ENCODE measurements at places on chromosomes 11 and 22. TPM values are rescaled to one million over a fixed set of nuclear protein-coding genes. Genes with fewer than 3 reads are reported as not detected.

The HSD17B12 gene
- 96.5 TPM for total RNA-seq

GRCh38 chr11:28743061-28743550 is 634.9 kb downstream of the METTL15 start:
- H3K27me3 ChIP-seq, result no peaks in the 10 kb centered on the region
- H3K4me3 ChIP-seq, result no peak overlapping the region
- peaks cover 45% of the 10 kb centered on the region for H3K4me1 ChIP-seq
- peak overlapping the region; percentile 70 for H3K27ac ChIP-seq
- no peaks in the 10 kb centered on the region for H3K36me3 ChIP-seq

DNA sequence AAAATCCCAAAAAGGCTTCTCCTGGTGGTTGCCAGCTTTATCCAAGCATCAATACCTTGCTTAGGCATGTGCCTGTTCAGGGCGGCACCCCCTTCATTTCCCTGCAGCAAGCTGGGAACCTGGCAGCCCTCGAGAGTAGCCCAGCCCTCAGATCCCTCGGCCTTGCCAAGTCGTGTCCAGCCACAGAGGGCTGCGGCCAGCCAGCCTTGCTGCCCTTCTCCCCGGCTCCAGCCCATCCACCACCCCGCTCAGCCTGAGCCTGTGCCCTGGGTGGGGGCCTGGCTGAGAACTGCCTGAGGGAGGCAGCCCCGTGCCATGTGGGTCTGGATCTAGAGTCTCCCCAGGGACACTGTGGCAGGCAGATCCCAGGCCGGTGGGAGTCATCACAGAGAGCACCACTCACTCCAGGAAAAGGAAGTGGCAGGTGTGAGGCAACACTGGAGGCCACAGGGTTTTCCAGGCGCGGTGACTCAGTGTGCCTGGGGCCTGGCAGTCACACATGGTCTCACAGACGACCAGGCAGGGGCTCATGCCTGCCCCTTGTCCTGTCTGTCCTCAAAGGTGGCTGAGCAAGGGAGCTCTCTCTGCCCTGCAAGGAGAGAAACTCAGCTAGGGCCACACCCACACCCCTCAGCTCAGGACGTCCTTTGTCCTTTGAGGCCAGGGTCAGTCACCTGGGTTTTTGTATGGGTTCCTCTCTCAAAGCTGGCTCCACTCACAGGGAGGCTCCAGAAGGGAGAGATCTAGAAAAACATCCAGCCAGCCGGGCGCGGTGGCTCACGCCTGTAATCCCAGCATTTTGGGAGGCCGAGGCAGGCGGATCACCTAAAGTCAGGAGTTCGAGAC is 12.2 kb upstream of the CDC42BPG start:
- peak overlapping the region; percentile 74 for H3K27ac ChIP-seq
- H3K27me3 ChIP-seq, result no peaks in the 10 kb centered on the region
- peaks cover 37% of the 10 kb centered on the region for H3K4me1 ChIP-seq
- peak; percentile 86 for DNase-seq

GRCh38 chr22:42074132-42074811 is at the start of gene PHETA2:
PHETA2 (plus strand) TSS chr22:42074248; CDS start chr22:42077294, 3,046 bp downstream.
- peak; percentile 49 for DNase-seq
- peak within 1 kb of the TSS; percentile 83 for H3K27ac ChIP-seq
- peak within 1 kb of the TSS; percentile 50 for H3K4me3 ChIP-seq
- H3K4me1 ChIP-seq, result peaks cover 28% of the 10 kb centered on the region
- peaks cover 12% of the 10 kb centered on the region for H3K36me3 ChIP-seq

GRCh38 chr11:67463186-67463585 is 5.9 kb downstream of the TMEM134 start:
- no peaks in the 10 kb centered on the region for H3K27me3 ChIP-seq
- H3K4me1 ChIP-seq, result peaks cover 14% of the 10 kb centered on the region
- no peak for DNase-seq
- H3K36me3 ChIP-seq, result no peaks in the 10 kb centered on the region

DNA sequence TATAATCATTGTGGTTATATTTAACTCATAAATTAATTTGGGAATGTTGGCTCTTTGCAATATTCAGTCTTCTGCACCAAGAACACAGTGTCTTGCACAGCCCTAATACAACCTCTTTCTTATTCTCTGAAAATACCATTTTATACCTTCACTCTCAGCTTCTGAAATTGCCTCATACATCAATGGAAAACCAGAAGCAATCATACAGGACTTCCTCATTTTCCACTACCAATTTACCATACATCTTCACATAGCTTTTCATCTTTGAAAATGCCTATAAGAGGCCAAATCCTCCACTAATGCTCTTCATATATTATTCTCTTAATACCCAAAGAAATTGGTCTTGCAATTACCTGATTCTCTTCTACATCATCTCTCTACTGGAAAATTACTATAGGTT is 4.3 kb upstream of the OR2AG1 start:
- no peaks in the 10 kb centered on the region for H3K27me3 ChIP-seq
- H3K27ac ChIP-seq, result no peak overlapping the region
- no peaks in the 10 kb centered on the region for H3K4me1 ChIP-seq
- no peak for DNase-seq
- no peak overlapping the region for H3K4me3 ChIP-seq

DNA sequence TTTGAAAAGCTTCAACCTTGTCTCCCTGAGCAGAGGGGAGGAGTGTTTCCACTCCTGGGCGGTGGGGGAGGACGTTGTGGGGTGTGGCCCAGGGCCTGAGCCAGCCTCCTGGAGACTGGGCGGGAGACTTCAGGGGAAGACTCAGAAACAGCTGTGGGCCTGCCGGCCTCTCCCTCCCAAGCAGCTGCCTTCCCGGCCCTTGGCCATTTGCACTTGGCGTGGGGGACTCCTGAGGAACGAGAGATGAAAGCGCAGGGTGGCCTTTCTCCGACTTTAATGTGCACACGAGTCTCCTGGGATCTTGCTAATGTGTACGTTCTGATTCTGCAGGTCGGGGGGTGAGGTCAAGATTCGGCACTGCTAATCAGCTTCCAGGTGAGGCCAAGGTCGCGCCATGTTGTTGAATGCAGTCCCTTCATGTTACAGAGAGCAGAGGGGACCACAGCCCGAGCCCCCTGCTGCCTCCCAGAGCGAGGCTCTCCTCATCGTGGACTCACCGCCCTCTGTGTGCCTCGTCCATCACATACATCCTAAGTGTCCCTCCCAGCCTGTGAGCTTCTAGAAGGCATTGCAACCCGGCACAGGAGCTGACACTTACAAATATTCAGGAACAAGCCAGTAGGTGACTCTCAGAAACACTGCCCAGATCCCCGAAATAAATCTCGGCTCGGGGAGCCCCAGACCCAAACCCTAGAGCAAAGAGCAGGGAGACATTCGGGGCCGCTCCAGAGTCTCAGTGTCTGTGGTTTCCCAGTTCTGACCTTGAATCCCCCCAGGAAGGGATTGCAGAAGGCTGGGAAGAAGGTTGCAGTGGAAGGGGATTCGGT is 7.7 kb downstream of the LIF start:
- H3K27ac ChIP-seq, result no peak overlapping the region
- H3K27me3 ChIP-seq, result peaks cover 15% of the 10 kb centered on the region
- no peaks in the 10 kb centered on the region for H3K36me3 ChIP-seq
- no peak overlapping the region for H3K4me3 ChIP-seq
- no peak for DNase-seq
- H3K4me1 ChIP-seq, result no peaks in the 10 kb centered on the region

DNA sequence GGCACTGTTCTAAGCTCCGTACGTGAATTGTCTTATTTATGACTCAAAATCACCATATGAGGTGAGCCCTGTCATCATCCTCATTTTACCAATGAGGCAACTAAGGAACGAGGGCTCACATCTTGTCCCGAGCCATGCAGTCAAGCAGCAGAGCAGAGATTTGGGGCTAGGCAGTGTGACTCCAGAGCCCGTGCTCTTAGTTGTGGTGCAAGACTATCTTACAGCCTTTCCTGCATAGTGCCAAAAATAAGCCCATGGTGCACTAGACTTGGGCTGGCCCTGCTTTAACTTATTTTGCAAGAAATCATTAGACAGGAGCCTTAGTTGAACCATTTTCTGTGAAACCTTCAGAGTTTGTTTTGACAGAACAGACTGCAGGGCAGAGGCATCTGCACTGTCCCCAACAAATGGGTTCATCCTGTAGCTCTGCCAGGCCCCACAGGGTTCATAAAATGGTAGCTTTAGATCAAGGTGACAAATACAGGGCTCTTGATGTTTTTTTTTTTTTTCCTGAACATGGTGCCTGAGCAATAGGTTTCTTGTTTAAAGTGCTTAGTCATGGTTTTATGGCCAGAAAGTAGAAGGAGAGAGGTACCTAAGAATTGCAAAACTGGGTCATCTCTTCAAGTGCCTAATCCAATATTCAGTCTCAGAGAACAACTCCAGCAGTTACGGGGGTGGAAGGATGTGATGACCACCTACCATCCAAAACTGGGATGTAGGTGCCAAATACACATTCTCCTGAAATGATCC is 56.6 kb downstream of the BMAL1 start:
- peaks cover 23% of the 10 kb centered on the region for H3K4me1 ChIP-seq
- no peaks in the 10 kb centered on the region for H3K27me3 ChIP-seq
- no peak for DNase-seq
- no peak overlapping the region for H3K27ac ChIP-seq

DNA sequence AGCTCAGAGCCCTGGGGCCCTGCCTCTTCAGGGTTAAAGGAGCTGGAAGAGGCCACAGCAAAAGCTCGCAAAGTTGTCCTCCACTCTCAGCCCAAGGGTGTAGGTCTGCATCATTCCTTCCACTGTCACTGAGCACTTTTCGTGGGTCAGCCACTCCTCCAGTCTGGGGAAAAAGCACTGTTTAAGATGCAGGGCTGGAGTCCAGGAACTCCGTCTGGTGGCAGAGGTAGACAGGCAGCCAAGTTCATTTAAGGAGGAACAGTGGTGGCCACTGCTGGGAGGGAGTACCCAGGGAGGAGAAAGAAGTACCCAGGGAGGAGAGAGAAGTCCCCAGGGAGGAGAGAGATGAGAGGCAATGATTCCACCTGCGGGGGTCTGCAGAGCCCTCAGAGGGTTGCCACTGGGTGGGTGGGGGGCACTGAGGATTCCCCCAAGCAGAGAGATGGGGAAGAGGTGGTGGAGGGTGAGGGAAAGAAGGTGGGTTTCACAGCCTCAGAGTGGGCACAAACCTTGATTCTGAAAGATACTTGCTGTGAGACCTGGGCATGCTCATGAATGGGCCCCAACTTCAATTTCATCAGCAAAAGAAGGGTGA is 70.0 kb upstream of the B3GAT1 start:
- no peaks in the 10 kb centered on the region for H3K27me3 ChIP-seq
- no peak overlapping the region for H3K4me3 ChIP-seq

Data from endothelial cell of umbilical vein (primary cell).